ENCODE measurements at places on chromosomes 16 and 17. TPM values are rescaled to one million over a fixed set of nuclear protein-coding genes. Genes with fewer than 3 reads are reported as not detected.

The SCNN1G gene
- total RNA-seq, result not detected

The KRT31 gene
- not detected for total RNA-seq

The CEMP1 gene
- total RNA-seq, result not detected

DNA sequence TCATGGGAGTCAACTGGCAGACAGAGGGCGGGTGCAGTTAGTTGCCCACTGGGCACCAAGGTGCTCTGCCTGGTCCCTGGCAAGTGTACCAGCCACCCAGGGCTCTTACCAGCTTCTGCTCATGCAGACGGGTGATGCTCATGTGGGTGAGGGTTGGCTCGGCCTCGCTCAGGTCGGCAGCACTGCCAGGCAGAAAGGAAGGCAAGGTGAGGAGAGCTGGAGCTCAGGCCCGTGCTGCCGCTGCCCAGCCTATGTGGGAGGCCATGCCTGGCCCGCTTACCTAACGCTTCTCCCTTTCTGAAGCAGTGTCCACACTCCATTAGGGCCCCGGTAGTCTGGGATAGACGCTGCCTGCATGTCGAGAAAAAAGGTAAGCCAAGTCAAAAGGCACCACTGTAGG, 2.6 kb downstream of the SIRT7 start:
- DNase-seq, result no peak

DNA sequence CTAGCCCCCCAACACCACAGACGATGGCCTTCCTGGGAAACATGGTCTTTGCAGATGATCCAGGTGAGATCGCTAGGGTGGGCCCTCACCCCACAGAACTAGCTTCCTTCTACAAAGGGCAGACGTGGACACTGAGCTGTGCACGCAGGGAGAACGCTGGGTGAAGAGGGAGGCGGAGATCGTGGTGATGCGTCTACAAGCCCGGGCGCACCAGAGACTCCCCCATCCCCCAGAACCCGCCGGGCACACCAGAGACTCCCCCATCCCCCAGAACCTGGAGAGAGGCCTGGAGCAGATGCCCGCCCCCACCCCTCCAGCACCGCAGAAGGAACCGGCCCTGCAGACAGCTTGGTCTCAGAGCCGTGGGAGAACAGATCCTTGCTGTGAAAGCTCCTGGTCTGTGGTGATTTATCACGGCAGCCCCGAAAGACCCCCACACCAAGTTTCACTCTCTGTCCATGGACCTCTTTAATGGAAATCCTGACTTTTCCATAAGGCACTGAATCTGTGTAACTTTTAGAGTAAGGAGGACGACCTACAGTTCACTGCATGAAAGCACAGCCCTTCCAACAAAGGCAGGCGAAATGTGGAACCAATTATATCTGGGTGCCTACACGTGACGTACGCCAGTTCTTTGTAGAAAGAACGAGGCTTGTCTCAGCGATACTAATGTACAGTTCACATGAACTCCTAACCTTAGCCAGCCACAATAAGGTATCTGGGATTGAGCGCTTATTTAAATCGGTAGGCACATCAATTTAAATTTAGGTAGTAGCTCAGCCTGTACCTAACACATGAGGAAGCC, 88.5 kb downstream of the ANKRD11 start:
- no peak for DNase-seq

- peak; percentile 87 for DNase-seq
Measured at GRCh38 chr17:16872351-16873173, 99.4 kb downstream of the TNFRSF13B start.

- no peak for DNase-seq
Measured at GRCh38 chr16:78458588-78458987, 359.1 kb downstream of the WWOX start.

GRCh38 chr17:13415871-13416416, 185.8 kb downstream of the HS3ST3A1 start:
- no peak for DNase-seq

GRCh38 chr17:46044286-46044928, 45.4 kb downstream of the STH start:
- no peak for DNase-seq

DNA sequence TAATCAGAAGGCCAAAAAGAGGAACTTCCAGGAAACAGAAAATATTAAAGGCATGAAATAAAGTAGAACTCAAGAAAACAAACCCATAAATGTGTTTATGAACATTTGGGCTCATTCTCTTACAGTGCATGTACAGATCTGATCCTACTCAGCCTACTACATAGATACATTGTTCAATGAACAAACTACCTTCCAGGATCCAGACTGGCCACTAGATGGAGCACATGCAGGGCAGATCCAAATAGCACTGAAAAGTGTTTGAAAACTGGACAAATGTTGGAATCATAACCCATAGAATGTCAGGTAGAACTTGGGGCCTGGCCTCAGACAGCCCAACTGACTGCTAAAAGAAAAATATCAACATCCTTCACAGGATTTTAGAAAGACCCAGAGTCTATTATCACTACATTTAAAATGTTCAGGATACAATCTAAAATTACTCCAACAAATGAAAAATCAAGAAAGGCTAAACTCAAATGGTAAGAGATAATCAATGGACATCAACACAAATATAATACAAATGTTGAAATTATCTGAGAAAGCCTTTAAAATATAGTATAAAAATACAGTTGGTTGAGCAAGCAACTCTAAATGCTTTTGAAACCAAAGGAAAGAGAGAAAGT, 122.4 kb upstream of the NUDT7 start:
- no peak for DNase-seq

- DNase-seq, result no peak
Measured at GRCh38 chr16:11374255-11374654, 29.0 kb downstream of the RMI2 start.

DNA sequence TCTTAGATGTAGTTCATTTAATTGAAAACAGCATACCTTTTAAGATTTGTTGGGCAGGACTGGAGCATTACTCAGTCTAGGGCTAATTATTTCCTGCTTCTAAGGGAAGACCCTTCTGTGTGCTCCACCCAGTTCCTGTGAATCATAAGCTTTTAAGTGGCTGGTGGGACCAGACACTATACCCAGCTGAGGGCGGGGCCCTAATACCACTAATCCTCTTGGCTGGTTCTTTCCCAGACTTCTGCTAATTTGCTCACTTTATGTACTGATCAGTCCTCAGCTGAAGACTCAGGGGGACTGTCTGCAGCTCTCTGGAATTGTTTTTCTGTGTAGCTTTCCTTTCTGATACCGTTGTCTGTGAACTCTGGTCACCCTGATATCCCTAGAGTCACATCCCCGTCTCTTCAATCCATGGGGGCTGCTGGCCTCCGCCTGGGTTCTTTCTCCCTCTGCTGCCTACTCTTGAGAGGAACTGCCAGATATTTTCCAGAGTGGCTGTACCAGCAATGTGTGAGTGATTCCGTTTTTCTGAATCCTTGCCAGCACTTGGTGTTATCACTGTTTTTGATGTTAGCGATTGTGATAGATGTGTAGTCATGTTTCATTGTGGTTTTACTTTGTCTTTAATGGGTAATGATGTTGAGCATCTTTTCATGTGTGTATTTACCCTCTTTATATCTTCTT, 35.1 kb downstream of the MFSD11 start:
- no peak for DNase-seq

GRCh38 chr16:6279286-6279685, 1053.4 kb upstream of the RBFOX1 start:
- no peak for DNase-seq

Data from mesenteric fat pad (tissue), 1 donor.